AG10803 (cell line): ENCODE measurements at places on chromosomes 7 and 10.
A peak's percentile ranks its signal among the peaks of the same experiment; 100 is the strongest.

DNA sequence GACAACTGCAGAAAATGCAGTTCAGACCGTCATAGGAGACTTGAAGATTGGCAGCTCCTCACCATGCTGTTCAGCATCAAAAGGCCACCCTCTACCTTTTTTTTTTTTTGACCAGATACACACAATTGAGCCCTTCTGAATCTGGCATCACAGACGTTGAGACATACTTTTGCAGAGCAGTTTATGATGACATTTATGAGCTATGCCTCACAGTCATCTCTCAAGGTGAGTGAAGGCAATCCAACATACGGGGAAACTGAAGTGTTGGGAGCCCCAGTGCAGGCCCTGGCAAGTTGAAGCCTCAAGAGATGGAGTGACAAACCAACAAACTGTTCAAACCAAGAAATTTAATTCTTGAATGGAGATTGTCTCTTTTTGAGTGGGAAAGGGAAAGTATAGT is 83.6 kb upstream of the DLX6 start:
- DNase-seq, result no peak

DNA sequence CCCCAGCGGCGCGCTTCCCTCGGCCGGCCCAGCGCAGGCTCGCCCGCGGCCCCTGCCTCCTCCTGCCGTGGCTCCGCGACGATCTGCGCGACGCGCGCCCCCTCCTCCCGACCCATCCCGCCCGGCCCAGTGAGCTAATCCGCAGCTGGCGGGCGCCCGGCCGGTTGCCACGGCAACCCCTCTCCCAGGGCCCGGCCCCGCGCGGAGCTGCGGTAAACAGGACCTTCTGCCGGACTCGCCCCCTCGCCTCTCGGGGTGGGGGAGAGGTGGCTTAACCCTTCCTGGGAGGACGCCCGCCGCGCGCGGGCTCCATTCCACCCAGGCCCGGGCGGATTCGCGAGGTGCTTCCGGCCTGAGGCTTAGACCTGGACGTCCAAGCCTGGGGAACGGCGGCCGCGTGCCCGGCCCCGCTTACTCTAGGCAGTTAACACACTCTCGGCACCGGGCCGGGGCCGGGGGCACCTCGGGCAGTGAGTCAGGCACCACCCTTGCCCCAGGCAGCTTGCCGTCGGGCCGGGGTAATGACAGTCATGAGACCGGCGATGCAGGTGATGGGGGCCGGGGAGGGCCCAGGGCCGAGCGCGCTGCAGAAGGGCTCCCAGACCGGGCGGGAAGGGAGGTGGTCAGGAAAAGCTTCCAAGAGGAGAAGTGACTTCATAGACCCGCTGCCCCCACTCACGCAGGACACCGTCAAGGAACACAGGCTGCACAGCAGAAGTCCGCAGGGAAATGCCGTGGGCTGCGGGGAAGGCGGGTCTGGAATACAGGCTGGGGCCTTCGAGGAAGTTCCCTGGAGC is at the start of gene DENND2A:
Gene DENND2A, minus strand, starts transcription at position 87 of the 797 bp plus-strand sequence. CDS start 38,416 bp downstream, outside the sequence.
- DNase-seq, result peak; percentile 34

DNA sequence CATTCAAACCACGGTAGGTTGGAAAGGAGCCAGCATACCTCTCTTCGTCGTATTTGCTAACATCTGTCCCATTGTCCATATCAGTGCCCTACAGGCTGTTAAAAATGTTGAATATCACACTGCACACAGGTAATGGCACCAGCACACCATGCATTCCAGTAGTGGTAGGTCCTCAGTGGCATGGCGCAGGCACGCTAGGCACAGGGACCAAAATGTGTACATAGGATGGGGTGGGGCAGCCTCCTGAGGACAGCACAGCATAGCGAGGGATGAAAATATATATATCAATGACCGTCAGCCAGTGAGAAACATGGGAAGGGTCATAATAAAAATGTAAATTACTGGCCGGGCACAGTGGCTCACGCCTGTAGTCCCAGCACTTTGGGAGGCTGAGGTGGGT is 99.9 kb upstream of the CTBP2 start:
- no peak for DNase-seq

- DNase-seq, result no peak
Measured at GRCh38 chr10:129958629-129959543, 5.2 kb downstream of the EBF3 start.

DNA sequence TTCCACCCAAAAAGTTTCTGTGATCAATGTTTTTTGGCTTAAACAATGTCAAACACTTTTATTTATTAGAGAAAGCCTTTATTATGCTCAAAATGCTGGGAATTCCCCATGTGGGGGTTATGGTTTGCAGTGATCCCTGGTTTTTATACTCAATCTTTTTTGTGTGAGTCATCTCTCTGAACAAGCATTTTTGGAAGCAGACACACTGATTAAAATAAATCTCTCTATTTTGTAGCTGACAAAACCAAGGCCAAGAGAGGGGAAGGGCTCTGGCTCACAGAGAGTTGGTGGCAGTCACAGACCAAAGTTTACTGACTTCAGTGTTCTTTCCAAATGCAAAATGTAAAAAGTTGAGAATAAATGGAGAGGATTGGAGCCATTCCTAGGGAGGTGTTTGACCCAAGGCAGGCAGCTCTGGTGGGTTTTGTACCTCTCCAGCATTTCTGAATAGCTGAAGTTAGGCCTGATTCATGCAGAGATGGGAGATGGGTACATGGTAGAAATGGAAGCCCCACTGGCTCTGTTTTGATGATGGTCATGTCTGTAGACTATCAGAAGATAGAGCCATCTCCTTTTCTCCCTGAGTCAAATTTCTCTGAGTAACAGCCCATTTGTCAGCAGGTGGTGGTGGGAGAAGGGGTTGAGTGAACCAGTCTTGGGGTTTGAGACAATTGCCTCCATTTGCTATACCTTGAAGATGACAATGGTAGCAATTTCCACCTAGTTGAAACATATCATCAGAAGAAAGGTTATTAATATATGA is 45.4 kb upstream of the NAMPT start:
- DNase-seq, result peak; percentile 64

DNA sequence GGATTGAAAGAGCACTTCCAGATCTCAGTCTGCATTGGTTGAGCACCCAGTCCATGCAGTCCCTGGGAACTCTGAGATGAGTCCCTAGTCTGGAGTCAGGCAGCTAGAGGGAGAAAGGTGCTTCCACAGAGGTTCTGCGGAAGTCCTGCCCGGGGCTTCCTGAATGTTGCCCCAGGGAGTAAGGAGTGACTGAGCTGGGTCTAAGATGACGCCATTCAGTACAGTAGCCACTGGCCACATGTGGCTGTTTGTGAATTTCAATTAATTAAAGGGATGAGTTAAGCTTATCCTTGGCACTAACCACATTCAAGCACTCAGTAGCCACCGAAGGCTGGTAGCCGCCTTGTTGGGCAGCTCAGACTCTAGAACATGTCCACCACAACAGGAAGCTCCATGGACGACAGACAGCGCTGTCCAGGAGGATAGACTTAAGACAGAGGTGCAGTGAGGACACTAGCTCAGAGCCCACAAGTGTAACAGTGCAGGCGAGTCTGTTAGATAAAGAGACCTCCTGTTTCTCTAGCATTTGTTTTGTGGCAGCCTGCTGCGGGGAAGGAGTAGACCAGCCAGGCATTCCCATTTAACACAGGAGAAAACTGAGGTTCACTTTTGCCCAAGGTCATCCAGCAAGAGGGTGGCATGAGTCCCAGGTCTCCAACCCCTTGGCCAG is 101.6 kb upstream of the PPIF start:
- peak; percentile 37 for DNase-seq
